ENCODE measurements at places on chromosomes 4 and X.

DNA sequence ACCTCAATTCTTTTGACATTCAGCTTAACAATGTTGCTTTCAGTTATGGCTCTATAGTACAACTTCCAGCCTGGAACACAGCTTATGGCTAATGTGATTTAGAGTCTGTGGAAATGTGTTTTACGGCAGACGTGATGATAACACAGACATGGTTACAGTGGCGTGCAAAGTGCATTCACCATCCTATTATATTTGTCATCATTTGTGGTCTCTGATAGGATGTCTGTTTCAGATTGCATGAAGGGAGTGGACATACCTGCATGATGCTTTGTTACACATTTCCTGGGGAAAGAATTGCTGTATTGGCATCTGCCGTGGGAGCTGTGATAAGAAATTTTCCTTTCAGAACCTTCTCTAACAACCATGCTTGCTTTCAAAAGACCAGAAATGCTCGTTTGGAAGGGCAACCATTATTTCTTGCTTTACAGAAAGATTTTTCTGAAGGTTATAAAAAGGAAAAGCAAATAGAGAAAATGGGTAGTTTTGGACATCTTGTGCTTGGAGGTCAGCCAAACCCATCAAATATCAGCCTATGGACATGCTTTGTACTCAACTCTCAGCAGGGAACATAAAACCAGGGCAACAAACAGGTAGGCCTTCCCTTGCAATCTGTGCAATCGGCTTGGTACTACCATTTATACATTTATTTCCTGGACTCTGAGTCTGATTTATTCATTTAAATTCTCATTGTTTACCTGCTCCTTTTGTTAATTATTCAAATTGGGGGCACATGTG, 273.9 kb downstream of the TLL1 start:
- DNase-seq = no peak

DNA sequence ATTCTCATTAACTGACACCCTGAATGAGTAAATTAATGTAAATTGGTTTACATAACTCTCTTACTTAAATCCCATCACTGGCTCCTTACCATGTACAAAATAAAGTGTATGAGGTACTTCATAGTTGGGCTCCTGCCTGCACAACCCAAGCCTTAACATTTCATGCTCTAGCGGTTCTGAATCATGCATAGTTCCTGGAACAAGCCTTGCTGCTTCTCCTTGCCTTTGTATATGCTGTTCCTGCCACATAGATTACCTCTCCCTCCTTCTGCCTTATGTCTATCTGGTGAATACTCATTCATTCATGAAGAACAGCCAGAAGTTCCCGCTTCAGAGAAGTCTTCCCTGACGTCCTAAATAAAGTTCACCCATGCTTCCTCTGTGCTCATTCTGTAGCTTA, 594.7 kb downstream of the SMARCA1 start:
- no peak for DNase-seq

DNA sequence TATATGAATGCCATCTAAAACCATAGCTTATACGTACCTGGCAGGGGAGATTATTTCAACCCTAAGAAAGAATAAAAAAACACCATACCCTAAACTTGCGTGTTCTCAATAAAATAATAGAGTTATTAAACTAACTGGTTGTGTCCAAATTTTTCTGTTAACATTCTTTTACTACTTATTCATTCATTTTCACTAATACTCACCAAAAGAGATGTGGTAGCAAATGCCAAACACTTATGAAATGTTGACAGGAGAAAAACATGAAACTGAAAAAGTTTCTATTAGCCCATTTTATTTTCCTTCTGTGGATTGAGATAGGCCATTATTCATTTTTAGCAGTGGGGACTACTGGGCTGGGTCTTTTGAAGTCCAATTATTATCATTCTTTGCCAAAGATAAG, 102.0 kb downstream of the TSPAN5 start:
- no peak for DNase-seq

GRCh38 chr4:1793496-1793840, 375 bp downstream of the FGFR3 start:
- no peak for DNase-seq

DNA sequence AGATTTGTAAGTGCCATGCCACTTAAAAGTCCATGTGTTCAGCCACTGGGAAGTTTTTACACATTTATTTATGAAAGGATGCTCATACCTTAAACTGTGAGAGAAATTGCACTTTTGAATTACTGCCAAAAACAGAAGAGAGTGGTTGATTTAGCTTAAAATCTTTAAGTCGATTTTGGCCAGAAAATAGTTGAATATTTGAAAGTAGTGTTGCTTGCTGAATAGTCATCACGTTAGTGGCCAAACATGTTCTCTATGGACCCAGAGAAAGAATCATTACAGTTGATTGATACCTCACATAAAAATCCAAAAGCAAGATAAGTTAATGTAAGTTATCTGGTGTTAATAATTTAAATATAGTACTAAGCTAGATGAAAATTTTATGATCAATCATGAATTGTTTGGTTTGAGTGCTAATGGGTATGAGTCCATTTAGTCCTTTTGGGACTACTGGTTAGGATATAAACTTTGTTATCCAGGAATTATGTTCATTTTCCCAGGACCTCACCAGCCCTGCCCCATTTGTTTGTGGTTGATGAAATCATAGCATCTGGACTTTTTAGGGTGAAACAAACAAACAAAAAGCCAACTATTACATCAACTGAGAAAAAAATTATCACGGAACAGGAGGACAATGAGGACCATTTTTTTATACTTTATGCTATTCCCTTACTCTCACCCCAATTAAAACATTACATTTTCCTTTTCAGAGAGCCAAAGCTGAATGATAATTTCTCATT, 6.3 kb downstream of the GIMD1 start:
- no peak for DNase-seq

GRCh38 chr4:118703118-118703517, 17.9 kb downstream of the METTL14 start:
- no peak for DNase-seq

Measured in GM04503 (cell line).